ENCODE measurements at places on chromosomes 7 and 10.

DNA sequence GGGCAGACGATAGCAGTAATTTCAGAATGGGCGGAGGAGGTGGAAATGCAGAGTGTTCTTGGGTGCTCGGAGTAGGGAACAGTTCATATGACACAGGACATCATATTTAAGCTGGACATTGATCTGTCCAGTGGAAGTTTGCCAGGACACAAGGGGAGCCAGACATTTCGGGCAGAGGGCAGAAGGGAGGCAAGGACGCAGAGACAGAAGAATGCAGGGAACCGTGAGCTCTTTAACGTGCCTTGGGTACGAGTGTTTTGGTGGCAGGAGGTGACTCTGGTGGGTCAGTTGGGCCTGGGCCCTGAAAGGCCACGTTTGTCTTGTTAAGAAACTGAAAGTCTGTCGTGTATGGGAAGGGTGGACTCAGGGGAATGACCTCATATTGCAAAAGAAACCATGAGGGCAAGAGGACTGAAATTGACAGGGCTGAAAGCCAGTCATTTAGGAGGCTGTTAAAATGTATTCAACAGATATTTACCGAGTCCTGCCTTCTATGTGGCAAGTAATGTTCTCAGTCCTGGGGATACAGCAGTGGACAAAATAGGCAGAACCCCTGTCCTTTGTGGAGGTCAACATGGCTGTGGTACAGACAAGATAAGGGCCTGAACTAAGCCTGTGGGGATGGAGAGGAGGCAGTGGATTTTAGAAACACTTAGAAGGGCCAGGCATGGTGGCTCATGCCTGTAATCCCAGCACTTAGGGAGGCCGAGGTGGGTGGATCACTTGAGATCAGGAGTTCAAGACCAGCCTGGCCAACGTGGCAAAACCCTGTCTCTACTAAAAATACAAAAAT is 2.2 kb downstream of the OPTN start:
- no peak for DNase-seq

GRCh38 chr7:24464861-24465260 is 108.4 kb upstream of the PALS2 start:
- no peak for DNase-seq

- no peak for DNase-seq
These were observed 63.3 kb upstream of the PRLHR start for GRCh38 chr10:118658762-118659161.

GRCh38 chr7:40015790-40016296 is 65.8 kb downstream of the CDK13 start:
- no peak for DNase-seq

DNA sequence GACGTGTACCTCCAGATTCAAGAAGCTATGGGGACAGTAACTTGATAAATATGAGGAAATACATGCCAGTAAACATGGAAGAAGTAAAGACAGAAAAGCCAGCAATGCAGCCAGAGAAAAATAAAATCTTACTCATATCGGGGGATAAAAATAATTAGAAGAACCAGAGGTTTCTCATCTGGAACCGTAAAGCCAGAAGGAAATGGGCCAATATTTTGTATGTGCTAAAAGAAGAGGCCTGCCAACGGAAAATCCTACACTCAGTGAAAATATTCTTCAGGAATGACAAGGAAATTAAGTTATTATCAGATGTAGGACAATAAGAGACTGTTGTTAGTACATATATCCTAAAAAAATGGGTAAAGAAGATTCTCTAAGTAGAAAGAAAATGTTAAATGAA is 401.2 kb downstream of the CDC14C start:
- no peak for DNase-seq

DNA sequence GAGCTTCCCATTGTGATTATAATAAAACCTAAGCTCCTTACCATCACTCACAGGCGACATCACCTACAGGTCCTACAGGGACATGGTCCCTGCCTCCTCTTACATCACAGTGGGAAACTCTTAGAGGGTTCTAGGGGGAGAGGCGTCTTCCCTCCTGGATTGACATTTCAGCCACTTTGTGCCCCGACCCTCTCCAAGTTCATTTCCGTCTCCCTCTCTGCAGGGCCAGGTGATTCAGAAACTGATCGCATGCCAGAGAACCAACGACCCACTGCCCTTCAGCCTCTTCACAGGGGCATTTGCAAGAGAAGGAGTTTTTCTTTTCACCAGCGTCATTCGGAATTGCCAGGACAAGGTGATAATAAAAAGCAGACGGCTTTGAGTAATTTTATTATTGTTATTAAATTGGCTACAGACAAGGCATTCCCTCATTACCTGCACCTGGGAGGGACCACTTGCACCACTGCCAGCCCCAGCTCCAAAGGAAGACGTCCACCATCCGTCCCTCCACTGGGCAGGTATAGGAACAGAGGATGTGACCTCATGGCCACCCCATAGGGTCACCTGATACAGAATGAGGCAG is 85.8 kb upstream of the CUX1 start:
- DNase-seq, result no peak

DNA sequence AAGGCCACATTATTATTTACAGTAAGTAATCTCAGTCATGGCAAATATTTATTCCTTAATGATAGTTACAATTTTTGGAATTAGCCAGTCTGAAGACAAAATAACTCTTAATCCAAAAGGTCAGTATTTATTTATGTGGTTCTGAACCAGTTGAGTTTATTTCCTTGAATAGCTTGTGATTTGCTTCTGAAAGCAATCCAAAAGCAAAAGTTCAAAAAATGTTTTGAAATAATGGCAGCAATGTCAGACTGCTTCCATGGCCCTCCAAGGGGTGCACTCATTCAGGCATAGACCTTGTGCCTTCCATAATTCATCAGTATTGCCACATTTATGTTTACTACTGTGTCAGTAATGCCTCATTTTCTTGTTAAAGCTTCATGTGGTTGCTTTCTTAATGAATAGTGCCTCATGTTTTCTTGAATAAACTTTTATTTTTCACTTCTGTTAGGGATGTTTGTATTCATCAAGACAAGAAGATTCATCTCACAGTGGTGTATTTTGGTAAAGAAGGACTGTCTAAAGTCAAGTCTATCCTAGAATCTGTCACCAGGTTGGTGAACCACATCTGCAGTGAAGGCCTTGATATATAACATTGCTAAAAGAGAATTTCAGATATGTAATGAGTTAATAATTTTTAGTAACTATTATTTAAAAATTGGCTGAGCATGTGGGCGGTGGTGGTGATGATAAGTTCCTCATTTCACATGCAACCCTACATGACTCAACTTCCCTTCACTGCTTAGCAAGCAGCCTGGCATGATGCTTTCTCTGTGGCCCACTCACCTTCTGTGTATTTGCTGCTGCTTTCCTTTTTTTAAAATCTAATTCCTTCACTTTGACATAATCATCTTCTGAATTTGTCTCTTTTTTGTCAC is 22.0 kb downstream of the CSGALNACT2 start:
- DNase-seq, result peak; percentile 7

GRCh38 chr10:5711642-5712041 is 27.0 kb downstream of the TASOR2 start:
- no peak for DNase-seq

GRCh38 chr7:64882341-64883112 is 20.5 kb upstream of the ZNF273 start:
- no peak for DNase-seq

Data from CD4-positive, alpha-beta T cell treated with Interleukin-6 at 100 ng/mL for 8 hours (primary cell).